ENCODE measurements at places on chromosomes 6 and 20. TPM values are rescaled to one million over a fixed set of nuclear protein-coding genes. Genes with fewer than 3 reads are reported as not detected.

- no peaks in the 10 kb centered on the region for H3K4me1 ChIP-seq
- H3K27me3 ChIP-seq: no peaks in the 10 kb centered on the region
- no peak overlapping the region for H3K4me3 ChIP-seq
- H3K36me3 ChIP-seq: no peaks in the 10 kb centered on the region
- H3K27ac ChIP-seq: no peak overlapping the region
These were observed 21.2 kb upstream of the TTPAL start for GRCh38 chr20:44454306-44454963.

- H3K4me3 ChIP-seq: no peak overlapping the region
- DNase-seq: no peak
- no peaks in the 10 kb centered on the region for H3K27me3 ChIP-seq
- H3K27ac ChIP-seq: no peak overlapping the region
- peaks cover 16% of the 10 kb centered on the region for H3K36me3 ChIP-seq
These were observed 12.2 kb downstream of the LYRM4 start for GRCh38 chr6:5248302-5249098.

DNA sequence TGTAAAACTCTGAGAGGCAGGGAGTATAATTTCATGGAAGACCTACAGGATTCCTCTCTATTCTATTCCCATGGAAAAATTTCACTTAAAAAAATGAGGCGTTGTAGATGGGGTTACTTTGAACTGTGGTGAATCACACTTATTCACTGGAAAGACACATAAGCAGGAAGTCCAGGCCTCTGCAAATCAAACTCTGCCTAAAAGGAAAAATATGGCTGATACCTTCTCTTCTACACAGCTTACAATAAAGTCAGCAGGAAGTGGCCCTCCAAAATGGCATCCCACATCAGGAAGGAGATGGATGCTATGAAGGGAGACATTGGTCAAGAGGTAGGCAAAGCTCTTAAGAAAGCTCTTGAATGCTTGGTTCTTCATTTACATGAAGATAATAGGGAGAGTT is 115.9 kb downstream of the FYN start:
- no peak for DNase-seq
- H3K4me3 ChIP-seq: peak overlapping the region; percentile 42
- H3K4me1 ChIP-seq: peaks cover 78% of the 10 kb centered on the region
- peak overlapping the region; percentile 79 for H3K27ac ChIP-seq
- H3K27me3 ChIP-seq: no peaks in the 10 kb centered on the region
- peaks cover 11% of the 10 kb centered on the region for H3K36me3 ChIP-seq

GRCh38 chr6:41635365-41635764 is 2.9 kb upstream of the MDFI start:
- no peak for DNase-seq
- no peaks in the 10 kb centered on the region for H3K36me3 ChIP-seq
- no peak overlapping the region for H3K4me3 ChIP-seq
- H3K27me3 ChIP-seq: peaks cover 58% of the 10 kb centered on the region
- peaks cover 4% of the 10 kb centered on the region for H3K4me1 ChIP-seq

DNA sequence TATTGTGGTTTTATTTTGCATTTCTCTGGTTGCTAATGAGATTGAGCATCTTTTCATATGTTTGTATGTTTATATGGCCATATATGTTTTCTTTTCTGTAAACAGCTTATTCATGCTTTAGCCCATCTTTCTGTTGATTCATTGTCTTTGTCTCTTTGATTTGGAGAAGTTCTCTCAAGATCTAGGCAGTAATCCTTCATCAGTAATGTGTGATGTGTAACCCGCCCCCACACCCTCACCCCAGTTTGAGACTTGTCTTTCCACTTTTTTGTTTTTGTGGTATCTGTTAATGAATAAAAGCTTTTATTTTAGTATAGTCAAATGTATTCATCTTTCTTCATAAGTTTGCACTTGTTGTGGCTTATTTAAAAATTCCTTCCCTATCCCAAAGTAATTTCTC is 26.0 kb downstream of the ZC3H12D start:
- peaks cover 11% of the 10 kb centered on the region for H3K36me3 ChIP-seq
- H3K27ac ChIP-seq: no peak overlapping the region
- H3K27me3 ChIP-seq: no peaks in the 10 kb centered on the region

GRCh38 chr20:51014797-51015722 is 7.8 kb downstream of the KCNG1 start:
- H3K27ac ChIP-seq: no peak overlapping the region
- DNase-seq: no peak
- H3K36me3 ChIP-seq: no peaks in the 10 kb centered on the region
- H3K27me3 ChIP-seq: peaks cover 21% of the 10 kb centered on the region
- no peak overlapping the region for H3K4me3 ChIP-seq

GRCh38 chr6:1442929-1443328 is 53.6 kb downstream of the FOXF2 start:
- H3K36me3 ChIP-seq: no peaks in the 10 kb centered on the region
- no peaks in the 10 kb centered on the region for H3K4me1 ChIP-seq
- no peak for DNase-seq
- no peak overlapping the region for H3K27ac ChIP-seq
- H3K27me3 ChIP-seq: peaks cover 13% of the 10 kb centered on the region
- no peak overlapping the region for H3K4me3 ChIP-seq

- H3K36me3 ChIP-seq: peaks cover 1% of the 10 kb centered on the region
- H3K4me1 ChIP-seq: no peaks in the 10 kb centered on the region
- no peak overlapping the region for H3K27ac ChIP-seq
- no peaks in the 10 kb centered on the region for H3K27me3 ChIP-seq
- no peak for DNase-seq
- H3K4me3 ChIP-seq: no peak overlapping the region
These were observed 107.1 kb downstream of the AHI1 start for GRCh38 chr6:135390458-135390857.

- no peak for DNase-seq
- no peaks in the 10 kb centered on the region for H3K4me1 ChIP-seq
- no peak overlapping the region for H3K4me3 ChIP-seq
- H3K27ac ChIP-seq: no peak overlapping the region
- no peaks in the 10 kb centered on the region for H3K36me3 ChIP-seq
These were observed 1.2 kb upstream of the FABP7 start for GRCh38 chr6:122778302-122778701.

GRCh38 chr20:41027872-41028358 is 707 bp upstream of the TOP1 start:
- peak overlapping the region; percentile 70 for H3K27ac ChIP-seq
- H3K4me3 ChIP-seq: peak overlapping the region; percentile 80
- peaks cover 25% of the 10 kb centered on the region for H3K36me3 ChIP-seq
- H3K27me3 ChIP-seq: peaks cover 2% of the 10 kb centered on the region

GRCh38 chr20:3710703-3711483 is 1.5 kb downstream of the SIGLEC1 start:
- peaks cover 1% of the 10 kb centered on the region for H3K4me1 ChIP-seq
- peak; percentile 89 for DNase-seq
- no peak overlapping the region for H3K4me3 ChIP-seq
- peaks cover 4% of the 10 kb centered on the region for H3K27me3 ChIP-seq
- no peaks in the 10 kb centered on the region for H3K36me3 ChIP-seq

- no peak for DNase-seq
- peaks cover 10% of the 10 kb centered on the region for H3K4me1 ChIP-seq
- peaks cover 6% of the 10 kb centered on the region for H3K27me3 ChIP-seq
- peak overlapping the region; percentile 36 for H3K27ac ChIP-seq
- peaks cover 2% of the 10 kb centered on the region for H3K36me3 ChIP-seq
These were observed 80.1 kb upstream of the ARMC2 start for GRCh38 chr6:108768166-108768555.

DNA sequence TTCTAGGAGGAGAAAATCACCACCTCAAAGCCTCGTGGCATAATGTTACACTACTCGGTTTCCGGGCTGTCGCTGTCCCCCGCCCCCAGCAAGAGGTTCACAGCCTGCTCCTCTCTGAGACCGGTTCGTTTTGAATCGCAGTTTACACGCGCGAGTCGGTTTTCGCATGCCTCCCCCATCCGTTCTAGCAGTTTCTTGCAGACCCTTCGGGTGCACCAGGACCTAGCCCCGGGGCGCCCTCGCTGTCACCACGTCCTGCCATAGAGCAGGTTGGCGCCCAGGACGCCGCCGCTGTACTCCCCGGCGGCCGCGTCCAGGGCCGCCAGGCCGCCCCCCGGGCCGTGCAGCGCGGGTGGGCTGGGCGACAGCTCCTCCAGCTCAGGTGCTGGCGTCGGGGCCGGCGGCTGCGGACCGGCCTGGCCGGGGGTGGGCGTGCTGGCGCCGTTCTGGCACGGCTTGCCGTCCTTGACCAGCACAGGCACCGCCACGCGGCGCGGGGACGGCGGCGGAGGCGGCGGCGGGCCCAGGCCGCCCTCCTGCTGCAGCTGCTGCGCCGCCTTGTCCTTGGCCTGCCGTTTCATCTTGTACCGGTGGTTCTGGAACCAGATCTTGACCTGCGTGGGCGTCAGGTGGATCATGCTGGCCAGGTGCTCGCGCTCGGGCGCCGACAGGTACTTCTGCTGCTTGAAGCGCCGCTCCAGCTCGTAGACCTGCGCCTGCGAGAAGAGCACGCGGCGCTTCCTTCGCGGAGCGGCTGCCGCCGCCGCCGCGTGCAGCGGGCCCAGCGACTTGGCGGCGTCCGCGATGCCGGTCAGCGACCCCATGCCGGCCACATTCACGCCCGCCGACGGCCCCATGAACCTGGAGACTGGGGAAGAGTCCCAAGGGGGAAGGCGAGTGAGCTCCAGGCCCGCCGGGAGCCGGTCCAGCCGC is 1.4 kb downstream of the NKX2-4 start:
- H3K27me3 ChIP-seq: peaks cover 78% of the 10 kb centered on the region
- peaks cover 19% of the 10 kb centered on the region for H3K4me1 ChIP-seq
- H3K36me3 ChIP-seq: peaks cover 4% of the 10 kb centered on the region
- peak; percentile 54 for DNase-seq

DNA sequence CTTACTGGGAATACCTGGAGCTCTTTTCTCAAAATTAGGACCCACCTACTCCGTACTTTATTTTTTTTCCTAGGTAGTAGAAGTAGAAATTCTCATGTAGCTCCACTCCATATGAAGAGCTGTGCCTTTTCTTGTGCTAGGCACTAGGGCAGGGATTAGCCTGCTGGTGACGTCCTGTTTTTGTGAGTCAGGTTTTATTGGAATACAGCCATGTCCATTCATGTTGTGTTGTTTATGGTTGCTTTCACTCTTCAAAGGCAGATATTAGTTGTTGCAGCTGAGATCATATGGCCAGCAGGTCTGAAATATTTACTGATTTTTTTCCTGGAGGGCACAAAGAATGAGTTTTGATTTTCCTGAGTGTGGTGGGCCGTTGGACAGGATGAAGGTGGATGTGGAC is 20.5 kb downstream of the XRN2 start:
- no peak overlapping the region for H3K27ac ChIP-seq
- peaks cover 31% of the 10 kb centered on the region for H3K4me1 ChIP-seq
- H3K36me3 ChIP-seq: peaks cover 31% of the 10 kb centered on the region
- H3K4me3 ChIP-seq: no peak overlapping the region

DNA sequence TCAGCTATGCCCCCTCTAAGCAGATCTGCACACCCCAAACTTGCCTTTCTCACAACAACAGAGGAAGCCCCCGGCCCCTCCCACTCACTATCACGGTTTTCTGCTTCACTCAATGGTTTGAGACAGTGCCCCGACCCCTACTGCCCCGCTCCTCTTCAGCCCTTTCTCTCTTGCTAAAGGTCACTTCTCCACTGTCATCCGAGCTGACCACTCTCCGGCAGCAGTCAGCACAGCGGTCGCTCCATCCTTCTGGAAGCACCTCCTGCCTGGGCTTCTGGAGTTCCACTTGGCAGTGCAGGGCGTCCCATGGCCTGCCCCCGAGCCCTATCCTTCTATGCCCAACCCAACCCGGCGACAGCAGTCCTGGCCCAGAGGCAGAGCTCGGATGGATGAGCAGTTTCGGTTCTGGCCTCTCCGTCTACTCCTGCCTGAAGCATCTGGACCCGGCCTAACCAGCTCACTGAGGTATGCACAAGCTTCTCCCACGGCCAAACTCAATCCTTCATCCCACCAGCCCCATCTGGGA is 4.1 kb downstream of the CTSZ start:
- DNase-seq: no peak
- peak overlapping the region; percentile 7 for H3K27ac ChIP-seq
- peak overlapping the region; percentile 3 for H3K4me3 ChIP-seq
- no peaks in the 10 kb centered on the region for H3K27me3 ChIP-seq

DNA sequence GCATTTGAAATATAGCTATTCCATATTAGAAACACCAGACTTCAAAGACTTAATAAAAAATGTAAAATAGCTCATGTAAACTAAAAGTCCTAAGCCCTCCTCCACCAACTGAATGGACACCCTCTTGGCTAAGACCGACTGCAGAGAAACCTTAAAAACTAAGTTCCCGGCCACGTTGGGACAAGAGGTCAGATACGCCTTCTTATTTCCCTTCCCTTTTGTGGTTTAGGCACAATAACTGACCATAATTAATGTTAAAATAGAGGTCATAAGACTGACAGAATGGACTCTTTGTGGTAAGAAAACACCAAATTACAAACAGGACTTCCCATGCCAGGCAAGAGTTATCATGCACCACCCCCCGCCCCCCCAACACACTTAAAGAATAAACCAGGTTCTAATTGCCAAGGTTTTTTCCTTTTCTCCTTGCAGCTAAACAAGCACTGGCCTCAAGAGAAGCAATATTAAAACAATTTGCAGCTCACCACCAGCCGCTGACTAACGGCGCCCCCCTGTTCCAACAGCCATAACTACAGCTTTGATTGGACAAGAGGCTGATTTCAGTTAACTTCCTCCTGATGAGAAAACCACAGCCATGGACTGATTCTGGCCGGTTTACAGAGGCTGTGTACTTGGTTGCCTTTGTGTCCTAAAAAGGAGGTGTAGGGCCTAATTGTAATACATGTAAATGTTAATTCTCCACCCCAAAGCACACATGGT is 10.7 kb upstream of the LAMP5 start:
- no peak for DNase-seq
- no peak overlapping the region for H3K27ac ChIP-seq
- H3K4me3 ChIP-seq: no peak overlapping the region
- H3K27me3 ChIP-seq: peaks cover 22% of the 10 kb centered on the region

DNA sequence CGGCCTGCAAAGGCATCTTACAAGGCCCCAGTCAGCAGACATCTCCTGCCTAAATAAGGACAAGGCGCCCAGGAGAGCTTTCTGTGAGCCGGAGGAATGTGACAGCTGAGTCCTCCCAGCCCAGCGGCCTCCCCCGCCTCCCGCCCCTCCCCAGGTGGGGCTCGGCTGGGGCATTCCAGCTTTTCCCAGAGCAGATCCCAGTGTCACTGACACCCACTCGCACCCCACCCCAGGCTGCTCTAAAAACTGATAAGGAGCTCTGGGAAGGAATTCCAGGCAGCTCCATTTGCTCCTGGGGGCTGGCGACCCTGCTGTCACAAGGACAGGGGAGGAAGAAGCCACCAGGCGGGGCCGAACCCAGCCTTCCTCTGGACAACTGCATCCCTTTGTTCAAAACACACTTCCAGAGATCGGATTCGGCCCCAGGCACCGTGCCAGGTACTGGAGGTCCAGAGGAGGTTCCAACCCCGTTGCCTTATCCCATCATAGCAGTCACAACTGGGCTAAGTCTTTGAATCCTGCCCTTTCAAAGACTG is 49.7 kb downstream of the JPH2 start:
- H3K4me1 ChIP-seq: no peaks in the 10 kb centered on the region
- DNase-seq: no peak
- peaks cover 11% of the 10 kb centered on the region for H3K27me3 ChIP-seq
- H3K4me3 ChIP-seq: no peak overlapping the region
- no peak overlapping the region for H3K27ac ChIP-seq

Gene PTCRA
- not detected for total RNA-seq

Gene DDX43
- 3.5 TPM for total RNA-seq

Gene NKAIN4
- total RNA-seq: not detected

Gene RBBP9
- 13.9 TPM for total RNA-seq

Gene C2
- 2.1 TPM for total RNA-seq

All from activated naive CD8-positive, alpha-beta T cell treated with anti-CD3 and anti-CD28 coated beads, Interleukin-2, amount 10 ng/mL, durations not matched to agents 7 days and 5 days (primary cell).